ENCODE measurements at places on chromosomes 6 and 20.
A peak's percentile ranks its signal among the peaks of the same experiment; 100 is the strongest.

DNA sequence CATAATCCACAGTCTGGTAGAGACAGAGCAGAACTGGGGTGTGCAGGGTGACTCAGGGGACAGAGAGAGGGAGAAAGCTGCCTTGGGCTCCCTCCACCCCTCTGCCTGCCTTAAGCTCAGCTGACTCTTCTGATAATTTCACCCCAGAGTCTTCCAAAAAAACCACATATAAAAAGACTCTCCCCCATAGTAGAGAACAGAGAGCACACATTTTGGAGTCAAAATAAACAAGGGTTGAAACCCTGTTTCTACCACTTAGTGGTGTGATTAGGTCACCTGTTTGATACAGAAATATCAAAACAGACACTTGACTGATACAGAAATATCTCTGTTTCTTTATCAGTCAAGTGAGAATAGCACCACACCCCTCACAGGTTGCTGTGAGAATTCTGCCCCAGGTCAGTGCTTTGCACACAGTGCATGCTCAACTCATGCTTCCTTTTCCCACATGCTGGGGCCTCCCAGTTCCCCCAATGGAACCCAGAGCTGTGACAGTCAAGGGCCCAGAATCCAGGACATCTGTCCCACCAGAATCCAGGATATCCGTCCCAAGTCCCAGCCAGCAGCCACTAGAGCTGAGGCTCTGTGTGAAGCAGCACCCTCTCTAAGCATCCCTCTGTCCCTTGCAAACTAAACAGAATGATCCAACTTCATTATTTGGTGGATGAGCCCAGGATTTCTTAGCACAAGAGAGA is 1.2 kb downstream of the TREML2 start:
- no peaks in the 10 kb centered on the region for H3K27me3 ChIP-seq
- no peaks in the 10 kb centered on the region for H3K36me3 ChIP-seq
- DNase-seq: no peak

DNA sequence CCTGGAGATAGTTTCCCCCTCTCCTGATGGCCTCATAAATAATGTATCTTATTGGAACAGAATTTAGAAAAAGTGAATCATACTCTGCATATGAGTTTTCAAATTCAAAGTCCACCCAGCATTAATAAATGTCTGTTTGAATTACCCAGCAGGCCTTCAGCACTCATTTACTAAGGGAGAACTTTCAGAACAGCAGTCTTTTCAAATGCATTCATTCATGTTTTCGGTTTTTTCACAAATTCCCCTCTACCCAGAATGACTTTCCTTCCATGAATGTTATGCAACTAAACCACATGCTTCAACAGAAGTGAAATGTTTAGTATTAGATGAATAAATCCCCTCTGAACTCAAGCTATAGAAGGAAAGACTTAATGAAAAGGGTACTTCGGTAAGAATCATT is 92.4 kb downstream of the RTN4IP1 start:
- no peaks in the 10 kb centered on the region for H3K27me3 ChIP-seq
- H3K36me3 ChIP-seq: no peaks in the 10 kb centered on the region
- H3K4me3 ChIP-seq: no peak overlapping the region
- H3K4me1 ChIP-seq: no peaks in the 10 kb centered on the region

DNA sequence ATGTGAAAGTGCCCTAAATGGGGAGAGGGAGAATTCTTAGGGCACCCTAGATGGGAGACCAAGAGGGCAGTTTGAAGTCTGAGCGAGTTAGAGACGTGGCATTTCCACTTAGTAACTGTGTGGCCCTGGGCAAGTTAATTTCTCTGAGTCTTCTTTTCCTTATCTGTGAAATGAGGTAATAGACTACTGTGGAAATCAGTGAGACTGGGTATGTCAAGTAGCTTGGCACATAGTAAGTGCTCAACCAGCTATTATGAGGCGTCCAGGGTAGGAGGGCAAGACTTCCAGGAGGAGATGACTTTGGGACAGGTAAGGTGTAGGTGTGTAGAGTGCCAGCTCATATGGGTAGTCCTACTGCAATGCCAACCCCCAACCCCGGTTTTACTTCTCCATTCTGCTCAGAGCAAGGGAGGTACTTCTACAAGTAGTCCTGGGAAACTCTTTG is 770 bp downstream of the KIF3B start:
- no peaks in the 10 kb centered on the region for H3K27me3 ChIP-seq
- no peak for DNase-seq
- peaks cover 14% of the 10 kb centered on the region for H3K4me1 ChIP-seq
- H3K27ac ChIP-seq: peak overlapping the region; percentile 79

DNA sequence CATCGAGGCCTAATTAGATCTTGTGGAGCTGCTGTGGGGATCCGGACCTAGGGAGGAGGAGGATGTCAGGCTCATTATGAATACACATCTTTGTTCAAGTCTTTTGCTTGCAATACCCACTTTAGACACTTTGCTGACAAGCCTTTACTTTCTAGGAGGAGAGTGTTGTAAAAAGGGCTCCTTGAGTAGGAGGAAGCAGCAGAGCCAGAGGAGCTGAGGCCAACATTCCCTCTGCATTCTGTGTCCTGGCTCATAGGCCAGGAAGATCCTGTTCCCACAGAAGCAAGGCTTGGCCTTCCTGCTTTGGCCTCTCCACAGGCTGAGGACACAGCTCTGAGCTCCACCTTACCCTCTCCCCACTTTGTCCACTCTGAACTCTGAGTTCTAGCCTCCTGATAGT is 67.1 kb downstream of the TPD52L1 start:
- peak; percentile 78 for DNase-seq
- H3K4me1 ChIP-seq: peaks cover 24% of the 10 kb centered on the region
- H3K36me3 ChIP-seq: no peaks in the 10 kb centered on the region

DNA sequence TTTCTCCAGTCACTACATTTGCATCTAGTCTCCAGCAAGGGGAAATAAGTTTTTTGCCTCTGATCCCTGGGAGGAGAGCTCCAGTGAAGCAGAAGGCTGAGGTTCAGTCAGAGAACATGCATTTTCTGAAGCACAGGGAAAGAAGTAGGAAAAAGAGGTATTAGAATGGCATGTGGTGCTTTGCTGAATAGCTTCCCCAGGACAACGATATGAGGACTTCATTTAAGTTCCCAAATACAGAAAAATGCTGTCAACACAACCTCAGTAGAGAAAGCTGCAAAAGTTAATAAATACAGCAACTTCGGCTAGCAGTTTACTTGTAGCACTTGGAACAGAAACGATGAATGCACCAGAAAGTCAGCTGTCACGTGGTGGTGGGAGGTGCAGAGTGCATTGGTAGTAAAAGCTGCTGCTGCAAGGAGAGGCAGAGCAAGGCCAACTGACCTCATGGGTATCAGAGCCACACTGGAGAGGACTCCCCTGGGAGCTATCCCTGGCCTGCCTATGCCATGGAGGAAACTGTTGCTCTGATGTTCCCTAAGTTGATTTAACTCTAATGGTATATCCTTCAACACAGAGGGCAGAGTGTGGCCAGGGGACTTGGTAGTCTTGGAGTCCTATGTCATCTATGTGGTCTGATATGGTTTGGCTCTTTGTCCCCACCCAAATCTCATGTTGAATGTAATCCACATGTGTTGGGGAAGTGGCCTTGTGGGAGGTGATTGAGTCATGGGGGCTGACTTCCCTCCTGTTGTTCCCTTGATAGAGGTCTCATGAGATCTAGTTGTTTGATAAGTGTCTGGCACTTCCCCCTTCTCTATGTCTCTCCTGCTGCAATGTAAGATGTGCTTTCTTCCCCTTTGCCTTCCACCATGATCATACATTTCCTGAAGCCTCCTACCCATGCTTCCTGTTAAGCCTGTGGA is 85.9 kb downstream of the ADTRP start:
- H3K4me1 ChIP-seq: no peaks in the 10 kb centered on the region
- DNase-seq: no peak
- H3K27me3 ChIP-seq: no peaks in the 10 kb centered on the region

- no peaks in the 10 kb centered on the region for H3K36me3 ChIP-seq
- no peak overlapping the region for H3K27ac ChIP-seq
- H3K27me3 ChIP-seq: no peaks in the 10 kb centered on the region
These were observed 259.4 kb upstream of the POU3F2 start for GRCh38 chr6:98574984-98575383.

DNA sequence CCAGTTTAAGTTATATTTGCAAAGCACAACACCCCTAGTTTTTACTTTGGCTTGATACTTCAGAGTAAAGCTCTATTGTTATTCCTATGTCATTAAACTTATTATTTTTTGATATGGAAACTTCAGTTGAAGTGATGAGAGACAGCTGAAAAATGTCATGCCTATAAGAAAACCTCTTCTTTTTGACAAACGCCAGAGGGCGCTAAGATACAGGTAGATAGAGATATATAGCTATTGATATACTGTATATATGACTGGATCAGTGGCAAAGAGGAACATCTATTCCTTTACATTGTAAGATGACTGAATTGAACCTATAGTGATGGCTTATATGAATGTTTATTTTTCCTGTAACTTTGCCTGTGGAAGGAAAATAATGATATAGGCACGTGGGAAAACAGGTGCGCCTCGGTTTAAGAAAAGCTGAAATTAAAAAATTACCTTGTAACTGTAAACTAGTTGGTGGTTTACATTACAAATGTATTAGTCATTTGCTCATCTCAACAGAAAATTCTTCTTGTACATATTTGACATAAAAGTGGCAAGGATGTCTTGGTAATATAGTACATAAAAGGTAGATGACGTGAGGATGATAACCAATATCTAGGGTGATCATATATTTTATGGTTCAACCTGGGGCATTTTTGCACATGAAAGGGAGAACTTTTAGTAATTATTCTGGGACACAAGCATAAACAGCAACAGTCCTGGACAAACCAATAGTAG is 74.1 kb downstream of the LAMA4 start:
- H3K4me1 ChIP-seq: peaks cover 6% of the 10 kb centered on the region
- H3K27ac ChIP-seq: no peak overlapping the region
- no peak overlapping the region for H3K4me3 ChIP-seq
- DNase-seq: no peak
- H3K36me3 ChIP-seq: peaks cover 17% of the 10 kb centered on the region

- H3K27ac ChIP-seq: peak overlapping the region; percentile 77
- H3K4me1 ChIP-seq: peaks cover 37% of the 10 kb centered on the region
- DNase-seq: no peak
- no peaks in the 10 kb centered on the region for H3K27me3 ChIP-seq
These were observed 10.6 kb downstream of the RBM24 start for GRCh38 chr6:17291778-17292177.

DNA sequence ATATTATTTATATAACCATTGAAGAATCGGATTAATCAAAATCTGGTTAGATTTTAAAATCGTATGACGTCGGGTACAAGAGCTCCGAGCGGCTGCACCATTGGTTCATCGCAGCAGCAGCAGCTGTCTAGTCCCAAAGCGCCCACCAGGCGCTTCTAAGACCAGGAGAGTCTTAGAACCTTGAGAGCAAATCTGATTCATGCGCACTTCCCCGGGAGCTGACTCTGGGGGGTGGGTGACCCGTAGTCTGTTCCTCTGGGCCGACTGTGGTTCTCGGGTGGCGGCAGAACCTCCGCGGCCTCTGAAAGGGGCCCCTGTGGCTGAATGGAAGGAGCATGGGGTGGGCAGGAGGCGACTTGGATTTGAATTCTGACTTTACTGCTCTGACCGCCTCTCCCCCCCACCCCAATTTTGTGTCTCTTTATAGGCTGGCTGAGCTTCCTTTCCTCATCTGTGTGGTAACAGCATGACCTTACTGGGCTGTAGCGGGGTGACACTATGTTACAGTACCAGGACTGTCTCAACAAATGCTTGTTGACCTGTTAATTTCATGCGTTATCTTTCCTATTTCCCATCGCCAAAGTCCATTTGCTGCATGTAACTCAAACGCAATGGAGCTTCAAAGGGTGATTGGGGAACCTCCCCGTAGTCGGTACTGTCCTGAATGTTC is 119.7 kb downstream of the RTN4IP1 start:
- H3K36me3 ChIP-seq: no peaks in the 10 kb centered on the region
- H3K4me1 ChIP-seq: peaks cover 34% of the 10 kb centered on the region
- H3K27me3 ChIP-seq: peaks cover 39% of the 10 kb centered on the region
- peak overlapping the region; percentile 52 for H3K4me3 ChIP-seq

GRCh38 chr6:110557199-110557598 is 80.8 kb upstream of the SLC22A16 start:
- H3K36me3 ChIP-seq: no peaks in the 10 kb centered on the region
- H3K27me3 ChIP-seq: no peaks in the 10 kb centered on the region
- no peak overlapping the region for H3K27ac ChIP-seq
- H3K4me1 ChIP-seq: no peaks in the 10 kb centered on the region

Measured in tibial artery (tissue), 4 donors.